Trophoblast cell (in vitro differentiated cells and primary cell): ENCODE measurements at places on chromosomes 4 and X.
A peak's percentile ranks its signal among the peaks of the same experiment; 100 is the strongest.

DNA sequence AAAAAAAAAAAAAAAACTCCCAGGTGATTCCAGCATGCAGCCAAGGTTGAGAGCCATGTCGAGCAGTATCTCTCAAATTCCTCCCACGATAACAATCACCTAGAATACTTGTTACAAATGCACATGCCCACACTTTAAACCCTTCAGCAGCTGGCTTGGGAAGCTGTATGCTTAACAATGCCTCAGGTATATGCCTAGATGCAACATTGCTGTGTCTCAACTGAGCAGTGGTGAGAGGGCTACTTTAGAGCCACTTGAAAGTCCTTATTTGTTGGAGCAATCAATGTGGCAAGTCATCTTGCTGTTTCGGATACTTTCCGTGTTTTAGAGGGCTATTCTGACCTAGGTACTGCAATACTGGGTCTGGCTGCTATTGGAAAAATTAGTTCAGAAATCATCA, 487.4 kb downstream of the INPP4B start:
- H3K27me3 ChIP-seq: no peaks in the 10 kb centered on the region
- no peaks in the 10 kb centered on the region for H3K4me1 ChIP-seq
- H3K4me3 ChIP-seq: no peak overlapping the region

DNA sequence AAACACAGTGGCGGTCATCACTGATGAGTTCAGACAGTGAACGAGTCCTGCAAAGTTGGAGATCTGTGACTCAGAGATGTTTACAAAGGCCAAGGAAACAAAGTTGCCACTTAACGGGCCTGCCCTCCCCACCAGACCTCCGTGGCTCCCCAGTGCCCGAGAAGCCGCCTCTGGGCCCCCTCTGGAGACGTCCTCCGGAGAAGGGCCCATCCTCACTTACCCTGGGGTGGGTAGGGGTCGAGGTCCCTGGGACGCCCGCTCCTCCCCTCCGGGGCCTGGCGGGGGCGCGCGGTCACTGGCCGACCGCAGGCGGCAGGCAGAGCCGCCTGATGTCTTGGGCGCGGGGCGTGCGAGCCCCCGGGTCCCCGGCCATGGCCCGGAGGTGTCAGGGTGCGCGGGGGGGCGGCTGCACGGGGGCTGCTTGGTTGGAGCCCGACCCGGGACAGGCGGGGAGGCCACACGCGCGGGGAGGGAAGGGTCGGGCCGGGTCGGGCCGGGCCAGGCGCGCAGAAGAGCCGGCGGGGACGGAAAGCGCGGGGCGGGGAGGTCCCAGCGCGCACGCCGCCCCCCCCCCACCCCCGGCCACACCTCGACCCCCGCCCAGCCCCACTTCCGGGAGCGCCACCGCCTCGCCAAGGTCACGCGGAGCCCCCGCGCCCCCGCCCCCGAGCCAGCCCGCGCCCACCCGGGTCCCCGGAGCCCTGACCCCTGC, 529 bp downstream of the DHRSX start:
- peaks cover 5% of the 10 kb centered on the region for H3K36me3 ChIP-seq
- peak overlapping the region; percentile 76 for H3K27ac ChIP-seq
- DNase-seq: peak; percentile 67
- H3K4me3 ChIP-seq: peak overlapping the region; percentile 90
- H3K4me1 ChIP-seq: peaks cover 20% of the 10 kb centered on the region
- no peaks in the 10 kb centered on the region for H3K27me3 ChIP-seq

- no peak overlapping the region for H3K27ac ChIP-seq
- no peak for DNase-seq
- no peaks in the 10 kb centered on the region for H3K27me3 ChIP-seq
- H3K36me3 ChIP-seq: no peaks in the 10 kb centered on the region
Observed at GRCh38 chr4:145387079-145387478, 94.6 kb upstream of the SMAD1 start.

DNA sequence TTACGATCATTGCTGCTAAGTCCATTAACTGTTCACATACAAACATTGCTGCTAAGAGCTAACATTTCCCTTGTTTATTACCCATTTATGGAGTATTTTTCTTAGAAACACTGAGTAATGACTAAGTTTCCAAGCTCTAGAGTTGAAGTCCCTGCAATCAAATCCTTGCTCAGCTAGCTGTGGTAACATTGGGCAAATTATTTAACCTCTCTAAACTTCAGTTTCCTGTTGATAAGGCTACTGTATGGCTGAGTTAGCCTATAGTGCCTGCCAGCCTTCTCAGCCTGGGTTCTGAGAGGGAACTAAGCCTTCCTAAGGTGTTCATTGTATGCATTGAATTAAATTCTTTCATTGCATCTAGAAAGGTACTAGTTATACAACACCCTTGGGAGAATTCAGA, 15.2 kb upstream of the SCOC start:
- no peak overlapping the region for H3K4me3 ChIP-seq
- no peak for DNase-seq
- H3K27ac ChIP-seq: no peak overlapping the region
